Stimulated activated CD4-positive, alpha-beta T cell treated with anti-CD3 and anti-CD28 coated beads, Interleukin-12 subunit alpha, Interleukin-12 subunit beta, amount 100 ng/mL, for 24 hours (primary cell): ENCODE measurements at places on chromosomes 16 and 17.

DNA sequence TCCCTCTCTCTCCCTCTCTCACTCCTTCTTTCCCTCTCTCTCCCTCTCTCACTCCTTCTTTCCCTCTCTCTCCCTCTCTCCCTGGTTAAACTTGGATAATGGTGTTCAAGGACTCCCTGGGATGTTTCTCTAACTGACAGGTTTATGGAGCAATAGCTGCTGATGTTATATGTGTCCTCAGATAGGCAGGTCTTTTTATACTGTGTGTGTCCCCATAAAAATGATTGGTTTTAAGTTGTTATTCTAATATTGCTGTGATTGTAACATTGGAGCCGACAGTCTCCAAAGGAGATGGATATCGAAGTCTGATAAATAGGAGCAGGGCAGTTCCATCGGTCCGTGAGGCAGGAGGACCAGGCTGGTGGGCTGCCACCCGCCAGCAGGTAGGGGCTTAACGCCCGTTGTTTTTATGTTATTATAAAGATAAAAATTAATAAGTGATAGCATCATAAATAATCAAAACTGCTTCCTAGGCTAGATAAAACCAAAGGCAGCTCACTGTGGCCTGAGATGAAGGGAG lies 38.1 kb upstream of the C16orf82 start:
- no peak for DNase-seq

GRCh38 chr17:17146786-17147406 lies 59.2 kb downstream of the PLD6 start:
- no peak for DNase-seq

GRCh38 chr17:1313270-1314005 lies 34.0 kb downstream of the TRARG1 start:
- DNase-seq: no peak

GRCh38 chr16:78297066-78297666 lies 197.7 kb downstream of the WWOX start:
- no peak for DNase-seq

DNA sequence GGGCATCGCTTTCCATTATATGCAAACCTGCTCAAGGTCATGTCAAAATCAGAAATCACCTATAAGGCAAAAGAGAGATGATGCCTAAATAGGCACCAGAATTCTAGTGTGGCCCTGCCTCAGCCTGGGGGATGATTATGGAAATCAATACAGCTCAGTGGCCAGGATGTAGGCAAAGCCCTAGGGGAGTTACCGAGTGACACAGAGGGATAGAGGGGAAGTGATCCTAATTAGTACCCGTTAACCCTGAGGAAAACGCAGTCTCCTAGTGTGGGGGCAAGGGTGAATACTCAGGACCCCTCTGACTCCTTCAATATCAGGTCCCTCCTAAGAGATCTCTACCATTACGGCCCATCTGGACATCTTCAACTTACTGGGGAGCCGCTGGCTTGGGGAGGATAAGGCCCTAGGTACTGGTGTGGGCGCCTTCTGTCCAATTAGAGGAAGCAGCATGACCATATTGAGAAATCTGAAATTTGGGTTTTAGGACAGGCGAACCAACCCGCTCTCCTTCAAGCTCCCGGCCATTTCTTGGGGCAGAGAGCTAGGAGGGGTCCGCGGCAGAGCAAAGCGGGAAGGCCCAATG lies 725 bp downstream of the NT5C3B start:
- DNase-seq: no peak

DNA sequence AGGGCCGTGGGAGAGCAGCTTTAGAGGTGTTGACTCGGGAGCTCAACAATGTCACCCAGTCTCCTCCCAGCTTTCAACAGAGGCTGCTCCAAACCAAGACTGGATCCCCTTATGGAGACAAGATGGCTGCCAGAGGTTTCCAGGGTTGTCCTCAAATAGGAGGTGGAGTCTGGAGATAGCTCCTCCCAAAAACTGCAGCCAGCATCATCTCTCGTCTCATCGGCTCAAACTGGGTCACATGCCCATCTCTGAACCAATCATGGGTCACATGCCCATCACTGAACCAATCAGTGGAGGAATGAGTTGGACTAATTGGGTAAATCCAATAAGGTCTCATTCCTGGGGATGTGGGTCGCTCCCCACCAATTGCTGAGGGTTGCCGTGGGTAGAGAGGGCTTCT lies 41.1 kb upstream of the C16orf82 start:
- no peak for DNase-seq

- no peak for DNase-seq
Measured at GRCh38 chr16:4313563-4314531, 2.0 kb upstream of the GLIS2 start.

GRCh38 chr17:80183581-80184422 lies 14.0 kb downstream of the CARD14 start:
- DNase-seq: no peak
